ENCODE measurements at places on chromosomes 6 and 20.

GRCh38 chr6:165231177-165231576, 78.2 kb downstream of the C6orf118 start:
- DNase-seq = no peak

DNA sequence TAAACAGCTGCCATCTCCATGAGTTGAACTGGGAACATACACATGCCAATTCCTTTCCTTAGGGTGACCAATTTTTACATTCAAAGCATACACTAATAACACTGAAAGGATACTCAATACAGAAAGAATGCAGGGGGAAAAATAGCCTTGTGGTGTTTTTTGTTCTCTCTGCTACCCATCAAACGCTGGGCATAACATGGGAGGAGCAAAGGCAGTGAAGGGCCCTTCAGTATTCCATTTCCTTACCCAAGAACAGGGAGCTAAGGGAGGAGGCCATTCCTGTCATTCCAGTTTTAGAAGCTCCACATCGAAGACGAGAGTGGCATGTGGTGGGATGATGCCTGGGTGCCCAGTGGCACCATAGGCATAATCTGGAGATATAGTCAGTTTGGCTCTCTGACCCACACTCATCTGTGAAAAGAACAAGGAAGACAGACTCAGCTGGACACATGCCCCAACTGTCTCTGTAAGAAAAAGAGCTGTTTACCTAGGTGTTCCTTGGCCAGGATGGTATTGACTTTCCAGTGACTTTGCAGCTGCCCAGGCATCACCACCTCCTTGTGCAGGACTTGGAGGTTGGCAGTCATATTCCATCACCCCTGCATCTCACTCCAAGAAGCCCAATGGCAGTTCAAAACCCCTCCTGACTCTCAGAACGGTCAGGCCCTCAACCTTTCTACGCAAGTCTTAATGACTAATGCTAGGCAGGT, 20.9 kb downstream of the FKBP1A start:
- no peak for DNase-seq

GRCh38 chr6:112309244-112309643, 37.9 kb upstream of the RFPL4B start:
- DNase-seq = no peak

- DNase-seq = peak; percentile 69
Measured at GRCh38 chr6:81735756-81736380, 16.6 kb downstream of the TENT5A start.

- DNase-seq = no peak
Measured at GRCh38 chr6:33808641-33809180, 4.9 kb upstream of the MLN start.
